ENCODE measurements at places on chromosomes 5 and 9.

GRCh38 chr5:35821513-35821912 is 35.2 kb upstream of the IL7R start:
- DNase-seq: no peak

GRCh38 chr5:160555581-160555970 is 133.9 kb downstream of the PTTG1 start:
- no peak for DNase-seq

- no peak for DNase-seq
Observed at GRCh38 chr5:66661149-66661548, 65.0 kb downstream of the MAST4 start.

DNA sequence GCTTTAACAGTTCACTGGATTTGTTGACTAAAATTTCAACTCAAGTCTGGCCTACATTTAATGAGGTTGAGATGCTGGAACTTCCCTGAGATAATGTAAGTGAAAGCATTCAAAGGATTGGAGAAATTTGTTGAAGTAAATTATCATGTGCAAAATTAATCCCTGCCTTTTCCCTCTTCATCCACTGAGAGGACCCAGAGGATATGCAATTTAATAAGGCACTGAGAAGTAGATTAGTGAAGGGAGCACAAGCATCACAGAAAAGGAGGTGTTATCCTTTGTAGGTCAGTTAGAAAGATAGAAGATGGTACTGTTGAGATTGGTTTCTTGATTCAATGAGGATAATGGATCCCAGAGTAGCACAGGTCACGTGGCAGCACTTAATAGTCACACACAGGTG is 42.6 kb upstream of the ANKRD31 start:
- no peak for DNase-seq

DNA sequence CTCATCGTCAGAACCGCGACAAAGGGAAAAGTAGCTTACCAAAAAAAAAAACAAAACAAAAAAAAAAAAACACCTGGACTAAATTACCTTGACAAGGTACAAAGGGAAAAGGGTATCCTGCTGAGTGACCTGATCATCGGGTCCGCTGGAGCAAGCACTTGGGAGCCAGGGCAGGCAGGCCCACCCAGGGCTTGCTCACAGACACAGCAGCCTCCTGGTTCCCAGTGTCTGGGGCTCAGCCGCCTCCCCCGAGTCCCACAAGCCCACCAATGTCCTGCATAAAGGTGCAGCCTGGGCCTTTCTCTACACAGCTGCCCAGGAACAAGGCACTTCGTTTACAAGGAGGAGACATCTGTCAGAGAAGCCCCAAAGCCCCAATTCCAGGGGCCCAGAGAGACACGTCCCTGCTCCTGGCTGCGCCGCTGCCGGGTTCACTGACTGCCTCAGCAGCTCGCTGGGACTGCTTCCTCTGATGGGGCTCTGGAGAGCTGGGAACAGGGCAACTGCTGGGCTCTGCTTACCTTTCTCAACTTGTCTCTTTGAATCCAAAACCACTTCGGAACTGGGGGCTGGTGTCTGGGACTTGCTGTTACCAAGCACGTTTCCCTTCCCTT is 63.4 kb downstream of the GOLM1 start:
- DNase-seq: no peak

DNA sequence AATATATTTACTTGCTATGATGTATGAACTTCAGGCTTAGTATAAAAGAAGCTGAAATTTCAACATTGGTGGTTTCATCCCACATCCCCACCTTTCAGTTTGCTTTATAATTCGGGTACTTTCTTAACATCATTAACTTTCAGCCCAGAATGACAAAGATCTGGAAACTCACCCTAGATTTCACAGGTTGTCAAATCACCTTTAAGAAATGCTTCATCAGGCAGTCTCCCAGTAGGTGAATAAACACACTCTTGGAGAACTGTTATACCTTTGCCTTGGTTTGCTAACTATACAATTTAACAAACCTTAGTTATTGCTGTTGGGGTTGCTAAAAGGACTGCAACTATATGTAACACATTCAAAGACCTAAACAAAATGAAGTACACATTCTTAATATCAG is 54.4 kb downstream of the MLANA start:
- DNase-seq: no peak

- no peak for DNase-seq
Observed at GRCh38 chr5:171906066-171906570, 100.3 kb downstream of the FBXW11 start.

DNA sequence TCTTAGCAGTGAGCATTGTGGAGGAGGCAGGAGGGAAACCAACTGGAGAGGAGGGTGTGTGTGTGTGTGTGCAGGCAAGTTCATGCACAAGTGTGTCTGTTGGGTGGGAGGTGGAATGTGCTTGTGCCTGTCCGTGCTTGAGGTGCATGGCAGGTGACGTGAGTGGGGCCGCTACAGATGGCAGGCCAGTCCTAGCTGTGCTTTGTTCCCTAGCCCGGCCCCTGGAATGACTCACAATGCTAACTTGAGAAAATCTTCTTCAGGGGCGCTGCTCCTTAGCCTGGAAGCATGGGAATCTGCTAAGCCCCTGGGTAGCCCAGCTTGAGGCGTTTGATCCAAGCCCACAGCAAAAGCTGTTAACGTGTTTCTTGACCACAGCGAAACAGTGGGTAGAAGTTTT is 25.0 kb upstream of the DMRT2 start:
- DNase-seq: no peak

GRCh38 chr9:93576258-93577077 is at the start of gene PHF2:
Gene PHF2 (plus strand): TSS chr9:93576584. CDS start chr9:93576774, 190 bp downstream.
- peak; percentile 28 for DNase-seq

DNA sequence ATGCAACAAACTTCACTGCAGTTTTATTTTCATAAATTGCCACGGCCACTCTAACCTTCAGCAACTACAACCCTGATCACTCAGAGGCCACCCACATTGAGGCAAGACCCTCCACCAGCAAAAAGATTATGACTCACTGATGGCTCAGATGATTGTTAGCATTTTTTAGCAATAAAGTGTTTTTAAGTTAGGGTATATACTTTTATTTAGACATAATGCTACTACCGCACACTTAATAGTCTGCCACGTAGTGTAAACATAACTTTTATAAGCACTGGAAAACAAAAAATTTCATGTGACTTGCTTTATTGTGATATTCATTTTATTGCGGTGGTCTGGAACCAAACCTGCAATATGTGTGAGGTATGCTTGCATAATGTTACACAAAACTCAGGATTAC is 257.9 kb downstream of the ZSWIM6 start:
- no peak for DNase-seq

DNA sequence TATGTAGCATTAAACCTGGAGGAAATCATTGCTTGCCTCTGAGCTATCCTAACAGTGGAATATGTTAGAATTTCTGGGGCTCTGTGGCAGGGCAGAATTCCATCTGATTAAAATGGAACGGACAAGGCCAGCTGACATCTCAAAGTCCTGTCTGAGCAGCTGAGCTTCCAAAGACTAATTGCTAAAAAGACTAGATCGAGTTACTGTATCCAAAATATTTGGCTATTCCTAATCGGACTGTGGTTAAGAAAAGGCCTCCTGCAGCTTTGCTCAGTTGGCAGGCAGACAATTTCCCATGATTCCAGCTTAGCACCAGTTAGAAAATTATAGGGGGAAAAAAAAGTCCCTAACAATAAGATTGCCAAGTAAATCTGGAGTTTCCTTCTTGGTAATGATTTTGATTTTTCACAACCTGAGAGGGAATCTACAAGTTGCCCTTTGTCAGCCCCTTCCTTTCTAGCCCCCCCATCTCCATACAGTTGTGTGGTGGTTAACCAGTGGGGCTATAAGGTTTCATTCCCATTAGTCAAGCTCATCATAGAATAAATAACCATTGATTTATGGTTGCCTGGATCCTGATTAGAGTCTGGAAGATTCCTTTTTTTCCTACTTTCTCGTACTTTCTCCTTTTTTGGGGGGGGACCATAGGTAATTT is 26.4 kb downstream of the PTGR1 start:
- DNase-seq: peak; percentile 21

GRCh38 chr9:107426126-107426525 is 63.4 kb downstream of the KLF4 start:
- DNase-seq: no peak

DNA sequence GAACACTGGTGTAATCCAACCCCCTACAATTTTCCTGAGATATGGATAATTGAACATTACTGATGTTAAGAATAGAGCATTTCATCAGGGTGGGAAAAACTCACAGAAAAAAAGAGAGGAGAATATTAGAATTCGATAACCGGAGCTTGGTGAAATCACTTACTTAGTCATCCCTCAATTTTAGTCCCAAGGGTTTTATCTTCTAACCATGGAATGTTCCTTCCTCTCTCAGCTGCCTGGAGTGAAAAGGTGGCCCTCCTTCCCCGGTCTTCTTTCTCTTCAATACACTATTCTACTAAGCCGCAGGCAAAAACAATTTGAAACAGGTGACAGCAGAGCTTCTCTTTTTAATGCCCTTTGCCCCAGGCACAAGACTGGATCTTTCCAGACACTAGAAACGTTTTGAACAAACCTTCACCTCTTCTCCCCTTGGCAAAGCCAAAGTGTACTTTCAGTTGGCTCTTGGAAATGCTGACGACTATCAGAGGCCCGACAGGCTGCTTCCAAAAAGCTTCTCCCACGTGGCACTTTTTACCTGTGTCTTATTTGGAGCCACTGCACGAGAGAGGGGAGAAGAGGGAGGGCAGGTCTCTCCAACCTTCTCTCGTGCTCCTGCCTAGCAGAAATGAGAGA is 543.9 kb downstream of the TLE1 start:
- no peak for DNase-seq

DNA sequence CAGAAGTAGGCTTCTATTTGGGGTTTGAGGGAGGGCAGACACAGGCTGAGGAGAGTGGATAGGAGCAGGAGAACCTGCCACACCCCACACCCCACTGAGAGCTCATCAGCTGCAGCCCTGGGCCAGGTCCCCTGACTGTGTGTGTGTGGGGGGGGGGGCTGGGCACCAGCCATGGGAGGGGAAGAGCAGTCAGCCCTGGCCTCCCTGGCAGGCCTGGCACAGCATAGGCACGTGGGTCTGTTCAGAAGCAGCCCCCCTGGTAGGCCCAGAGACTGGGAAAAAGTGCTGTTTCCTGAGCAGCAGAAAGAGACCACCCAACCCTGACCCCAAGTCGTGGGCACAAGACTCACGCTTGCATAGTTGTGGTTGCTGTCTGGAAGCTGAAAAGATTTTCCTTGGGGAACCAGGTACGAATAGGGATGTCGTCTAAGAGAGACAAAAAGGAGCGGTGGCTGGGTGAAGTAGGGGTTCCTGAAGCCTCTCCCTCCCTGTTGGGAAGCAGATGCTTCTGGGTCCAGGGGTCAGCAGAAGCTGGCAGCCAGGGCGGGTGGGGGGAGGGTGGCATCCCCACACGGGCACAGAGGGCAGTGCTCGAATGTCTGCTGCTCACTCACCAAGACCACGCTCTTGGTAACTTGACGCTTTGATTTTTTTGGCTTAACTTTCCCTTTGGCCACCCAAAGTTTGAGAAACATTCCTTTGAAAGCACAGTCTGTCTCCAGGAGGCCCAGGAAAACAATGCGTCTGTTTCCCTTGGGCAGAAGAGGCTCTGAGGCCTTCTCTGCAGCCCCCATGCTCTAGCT is 2.9 kb downstream of the NSMF start:
- no peak for DNase-seq

- DNase-seq: peak; percentile 77
Observed at GRCh38 chr5:133952729-133953567, 15.5 kb downstream of the C5orf15 start.

GRCh38 chr9:137989156-137989555 is 111.6 kb downstream of the CACNA1B start:
- DNase-seq: no peak

- DNase-seq: peak; percentile 46
Observed at GRCh38 chr9:15293804-15294316, 13.2 kb downstream of the TTC39B start.

- no peak for DNase-seq
Observed at GRCh38 chr9:37622462-37622861, 28.3 kb upstream of the FRMPD1 start.

- DNase-seq: no peak
Observed at GRCh38 chr9:13478639-13479038, 199.1 kb upstream of the MPDZ start.

- no peak for DNase-seq
Observed at GRCh38 chr5:28850320-28850921, 1812.0 kb upstream of the CDH9 start.

- peak; percentile 50 for DNase-seq
Observed at GRCh38 chr9:127397646-127398274, 791 bp downstream of the SLC2A8 start.

DNA sequence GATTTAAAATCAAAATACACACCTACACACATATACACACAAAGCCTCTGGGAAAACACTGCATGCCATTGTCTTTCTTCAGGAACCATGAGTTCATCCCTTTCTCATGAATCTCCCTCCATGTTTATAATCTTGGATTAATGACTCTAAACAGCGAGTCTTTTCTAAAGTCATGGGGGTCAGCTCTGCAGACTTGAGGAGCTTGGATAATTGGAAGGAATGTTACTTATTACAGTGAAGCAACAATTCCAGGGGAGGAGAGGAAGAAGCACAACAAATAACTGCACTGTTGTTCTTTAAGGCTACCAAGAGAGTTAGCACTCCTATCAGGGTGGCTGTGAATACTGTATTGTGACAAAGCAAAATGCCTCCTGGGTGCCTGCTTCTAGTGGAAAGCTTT is 444.7 kb downstream of the ANXA1 start:
- no peak for DNase-seq

GRCh38 chr9:98192503-98193335 is at the start of gene CORO2A:
Gene CORO2A (minus strand): TSS chr9:98192637. CDS start chr9:98157660, 34,977 bp downstream.
- peak; percentile 67 for DNase-seq

DNA sequence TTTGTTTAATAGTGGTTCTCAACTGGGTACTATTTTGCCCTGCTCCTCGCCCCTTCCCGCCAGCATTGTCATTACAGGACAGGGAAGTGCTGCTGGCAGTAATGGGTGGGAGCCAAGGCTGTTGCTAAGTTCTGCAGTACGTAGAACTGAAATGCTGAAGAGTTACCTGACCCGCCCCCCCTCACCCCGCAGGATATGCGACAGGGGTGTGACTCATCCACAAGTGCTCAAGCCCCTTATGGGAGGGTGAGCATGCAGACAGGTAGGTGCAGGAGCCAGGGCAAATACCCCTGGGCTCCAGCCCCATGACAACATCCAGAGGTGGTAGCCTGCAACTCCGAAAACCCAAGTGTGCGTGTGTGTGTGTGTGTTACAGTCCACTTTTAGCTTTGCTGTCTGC is 35.7 kb downstream of the LRRC70 start:
- no peak for DNase-seq

DNA sequence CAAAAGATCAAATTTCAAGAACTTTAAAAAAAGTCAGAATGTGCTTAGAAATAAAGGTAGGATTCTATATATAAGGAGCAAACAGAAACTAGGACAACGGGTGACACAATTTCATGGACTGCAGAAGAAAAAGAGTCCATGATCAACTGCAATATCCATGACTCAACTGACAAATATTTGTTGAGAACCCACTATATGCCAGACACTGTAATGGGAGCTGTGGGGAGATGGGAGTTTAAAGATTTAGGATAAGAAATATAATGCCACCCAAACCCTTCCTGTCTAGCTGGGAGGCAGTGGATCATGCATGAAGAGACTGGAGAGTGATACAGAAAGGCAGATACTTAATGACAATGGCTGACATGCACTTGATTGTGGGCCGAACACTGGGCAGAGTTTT is 27.6 kb upstream of the CCDC112 start:
- DNase-seq: no peak

Data from right lung (tissue), 10 donors.